NCI-H1694 treated with DMSO at 0.1 percent for 48 hours (cell line): ENCODE measurements at places on chromosomes 11 and 22.
A peak's percentile ranks its signal among the peaks of the same experiment; 100 is the strongest.

DNA sequence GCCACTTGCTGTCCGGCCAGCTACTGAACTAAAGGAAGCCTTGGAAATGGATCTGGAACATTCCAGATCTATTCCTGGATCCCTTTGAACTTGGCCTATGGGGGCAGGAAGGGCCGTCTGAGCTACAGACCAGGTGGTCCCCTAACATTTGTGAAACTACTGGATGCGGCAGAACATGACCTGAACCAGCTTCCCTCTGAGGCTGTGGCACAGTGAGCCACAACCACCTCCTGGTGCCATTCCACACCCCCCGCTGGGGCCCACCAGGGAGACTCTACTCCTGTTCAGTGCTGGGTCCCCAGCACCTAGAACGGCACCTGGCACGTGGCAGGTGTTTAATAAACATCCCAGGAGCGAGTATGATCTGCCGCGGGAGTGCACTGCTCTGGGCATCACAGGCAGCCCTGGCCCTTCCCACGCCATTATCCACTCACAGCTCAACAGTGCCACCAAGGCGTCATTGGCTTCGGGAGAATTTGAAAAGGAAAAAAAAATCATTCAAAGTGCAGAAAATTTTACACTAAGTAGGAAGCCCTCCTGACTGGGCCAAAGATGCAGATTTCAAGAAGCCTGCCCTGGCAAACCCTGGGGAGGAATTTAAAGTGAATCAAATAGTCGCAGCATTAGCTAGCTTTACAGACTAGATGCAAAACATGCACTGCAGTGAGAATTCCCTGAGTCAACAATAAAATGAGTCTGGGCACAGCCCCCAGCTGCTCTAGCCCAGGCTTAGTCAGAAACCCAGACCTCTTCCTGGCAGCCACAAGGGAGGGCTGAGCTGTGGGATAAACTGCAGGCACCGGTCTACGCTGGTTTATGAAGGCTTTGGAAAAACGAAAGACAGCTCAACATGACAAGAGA lies 14.3 kb upstream of the EFCAB6 start:
- DNase-seq, result peak; percentile 86

GRCh38 chr11:76919887-76920746 lies 59.4 kb downstream of the ACER3 start:
- DNase-seq, result peak; percentile 70

GRCh38 chr11:19393941-19394340 lies 153.2 kb upstream of the E2F8 start:
- DNase-seq, result no peak

DNA sequence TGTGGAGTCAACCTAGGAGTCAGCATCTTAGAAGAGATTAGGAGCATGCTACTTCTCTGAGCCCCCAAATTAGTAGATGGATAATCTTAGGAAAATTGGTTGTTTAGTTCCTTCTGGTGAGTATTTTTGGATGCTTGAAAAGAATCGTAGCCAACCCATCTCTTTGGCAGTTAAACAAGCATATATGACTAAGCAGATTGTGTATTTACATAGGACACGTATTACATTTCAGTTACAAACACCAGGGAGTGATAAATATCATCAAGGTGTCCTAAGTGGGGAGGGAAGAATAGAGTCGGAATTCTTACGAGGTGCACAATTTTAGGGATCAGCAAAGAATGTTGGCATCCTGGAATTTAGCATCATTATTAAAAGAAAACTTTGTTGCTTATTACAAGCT lies 13.5 kb downstream of the PLET1 start:
- no peak for DNase-seq

GRCh38 chr11:59765068-59765735 lies 10.0 kb downstream of the STX3 start:
- no peak for DNase-seq

DNA sequence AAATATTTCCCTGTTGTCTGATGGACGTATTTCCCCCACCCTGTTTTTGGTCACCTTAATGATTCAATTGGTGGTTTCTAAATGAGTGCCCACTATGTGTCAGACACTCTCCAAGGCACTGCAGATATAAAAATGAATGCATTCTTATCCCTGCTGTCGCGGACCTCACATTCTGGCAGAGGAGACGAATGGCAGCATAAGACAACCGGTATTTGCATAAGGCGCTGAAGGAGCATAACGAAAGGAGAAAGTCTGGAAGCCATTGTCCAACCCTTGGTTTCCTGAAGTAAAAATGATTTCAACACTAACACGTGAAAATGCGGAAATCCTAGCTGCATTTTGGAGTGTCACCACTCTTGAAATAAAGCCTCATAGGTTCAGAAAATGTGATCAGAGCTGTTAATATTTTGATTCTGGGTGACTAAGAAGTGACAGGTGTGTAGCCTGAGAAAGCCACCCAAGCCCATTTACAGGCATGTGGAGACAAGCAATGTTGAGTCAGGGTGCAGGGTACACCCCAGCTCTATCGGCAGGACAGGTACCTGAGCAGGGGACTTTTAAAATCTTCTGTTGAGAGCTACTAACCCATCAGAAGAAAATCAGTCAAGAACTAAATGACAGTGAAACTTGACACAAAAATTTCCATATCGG lies 10.1 kb upstream of the GAB2 start:
- no peak for DNase-seq

GRCh38 chr22:27041745-27042310 lies 384.4 kb downstream of the MIAT start:
- DNase-seq, result no peak

DNA sequence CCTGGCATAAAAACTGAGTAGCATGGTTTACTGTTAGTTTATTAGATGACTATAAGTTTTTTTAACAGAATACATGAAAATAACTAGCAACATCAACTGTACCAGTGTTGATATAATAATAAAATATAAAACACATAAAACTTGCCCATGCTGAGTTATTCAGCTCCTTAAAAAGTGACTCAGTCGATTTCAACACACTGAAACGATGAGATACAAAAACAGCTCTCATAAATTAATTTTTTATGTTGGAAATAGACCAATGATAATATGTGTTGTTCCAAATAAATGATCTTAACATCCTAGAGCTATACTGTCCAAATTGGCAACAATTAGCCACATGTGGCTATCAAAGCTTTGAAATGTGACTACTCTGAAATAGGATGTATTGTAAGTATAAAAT lies 15.9 kb downstream of the PDGFD start:
- DNase-seq, result peak; percentile 2

DNA sequence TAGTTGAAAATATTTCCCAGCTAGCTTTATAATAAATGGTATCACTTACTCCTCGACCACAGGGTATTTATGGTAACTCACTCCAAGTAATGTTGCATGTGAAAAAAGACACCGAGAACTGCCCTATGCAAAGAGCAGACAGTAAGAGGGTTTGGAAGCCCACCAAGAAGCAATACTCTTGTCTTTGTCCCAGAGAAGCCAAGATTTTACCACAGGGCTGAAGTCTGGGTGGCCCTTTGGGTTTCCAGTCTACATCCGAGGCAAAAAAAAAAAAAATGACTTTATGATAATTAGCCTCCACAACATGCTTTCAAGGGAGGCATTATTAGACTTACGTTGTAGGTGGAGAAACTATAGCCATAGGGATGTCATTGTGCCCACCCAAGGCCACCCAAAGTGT lies 83.6 kb downstream of the CCDC34 start:
- DNase-seq, result no peak

GRCh38 chr11:104000798-104001197 lies 35.6 kb upstream of the DDI1 start:
- no peak for DNase-seq

GRCh38 chr11:118276422-118276821 lies 12.3 kb upstream of the MPZL2 start:
- DNase-seq, result no peak

DNA sequence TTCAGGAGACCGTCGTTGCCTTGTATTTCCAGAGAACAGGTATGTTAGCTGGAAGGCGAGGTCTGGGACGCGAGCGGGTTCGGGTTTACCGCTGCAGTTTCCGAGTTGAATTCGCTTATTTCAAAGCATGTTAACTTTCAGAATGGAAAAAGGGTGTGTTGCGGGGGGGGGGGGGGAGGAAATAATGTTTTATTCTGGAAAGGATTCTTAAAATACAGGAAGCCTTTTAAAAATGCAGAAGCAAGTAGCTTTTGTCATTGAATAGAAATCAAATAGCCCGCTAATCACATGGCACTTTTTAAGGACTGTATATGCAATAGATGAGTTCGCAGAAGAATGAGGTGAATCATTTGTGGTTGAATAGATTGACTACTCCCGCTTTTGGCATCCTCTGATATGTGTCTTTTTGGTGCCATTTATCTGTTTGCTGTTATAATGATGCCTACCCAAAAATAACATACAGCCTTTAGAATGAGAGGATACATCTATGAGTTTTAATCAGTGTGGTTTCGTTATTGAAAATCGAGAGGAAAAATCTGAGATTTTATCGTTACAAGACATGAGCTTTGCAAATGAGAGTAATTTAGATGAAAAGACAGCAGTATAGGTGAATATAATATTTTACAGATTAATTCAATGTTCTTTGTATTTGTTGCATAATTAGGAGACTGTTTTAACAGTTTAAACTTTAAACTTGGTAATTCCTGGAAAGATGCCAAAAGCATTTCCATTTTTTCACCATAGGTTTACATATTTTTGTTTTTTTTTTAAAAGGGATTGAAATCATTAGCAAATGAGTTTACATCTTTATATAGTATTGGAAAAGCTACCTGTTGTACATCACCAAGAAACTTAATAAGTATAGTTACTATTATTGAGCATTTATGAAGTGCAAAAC lies 1.7 kb downstream of the PDE3B start:
- DNase-seq, result peak; percentile 47

GRCh38 chr11:44870615-44871176 lies 80.0 kb downstream of the TP53I11 start:
- DNase-seq, result no peak

GRCh38 chr11:95937358-95937757 lies 13.5 kb upstream of the MTMR2 start:
- DNase-seq, result no peak

- no peak for DNase-seq
These were observed 183.6 kb downstream of the IGLL1 start for GRCh38 chr22:23396362-23397007.

DNA sequence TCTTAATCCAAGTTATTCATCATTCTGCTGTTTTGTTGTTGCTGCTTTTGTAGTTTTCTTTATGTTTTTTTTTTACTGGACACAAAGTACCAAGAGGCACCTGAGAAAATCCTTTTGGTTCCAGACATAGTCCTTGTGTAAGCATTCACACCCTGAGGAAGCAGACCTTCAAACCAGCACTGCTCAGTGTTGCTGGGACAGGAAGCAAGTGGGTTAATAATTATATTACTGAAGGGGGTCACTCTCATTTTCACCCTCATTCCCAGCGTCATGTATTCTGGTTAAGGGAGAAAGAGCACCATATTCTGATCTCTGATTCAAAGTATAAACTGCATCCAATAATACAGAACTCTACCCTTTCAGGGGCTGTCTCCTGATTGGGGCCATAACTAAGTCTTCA lies 5.9 kb upstream of the ALKBH3 start:
- no peak for DNase-seq

DNA sequence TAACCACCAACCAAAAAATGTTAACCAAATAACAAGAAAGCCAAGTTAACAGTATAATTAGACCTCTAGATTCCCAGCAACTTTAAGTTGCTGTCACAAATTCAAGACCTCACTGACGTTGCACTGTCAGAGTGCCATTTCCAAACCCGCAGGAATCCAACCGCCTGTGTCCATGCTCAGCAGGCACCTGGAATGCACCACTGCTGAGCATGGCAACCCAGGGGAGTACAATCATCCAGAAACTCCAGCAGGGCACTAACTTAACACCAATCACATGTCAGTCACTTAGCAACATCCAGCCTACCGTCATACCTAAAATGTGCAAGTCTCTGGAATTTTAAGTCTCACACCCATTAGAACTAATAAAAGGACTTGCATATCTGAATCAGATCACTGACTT lies 48.8 kb downstream of the SMCO4 start:
- DNase-seq, result no peak

DNA sequence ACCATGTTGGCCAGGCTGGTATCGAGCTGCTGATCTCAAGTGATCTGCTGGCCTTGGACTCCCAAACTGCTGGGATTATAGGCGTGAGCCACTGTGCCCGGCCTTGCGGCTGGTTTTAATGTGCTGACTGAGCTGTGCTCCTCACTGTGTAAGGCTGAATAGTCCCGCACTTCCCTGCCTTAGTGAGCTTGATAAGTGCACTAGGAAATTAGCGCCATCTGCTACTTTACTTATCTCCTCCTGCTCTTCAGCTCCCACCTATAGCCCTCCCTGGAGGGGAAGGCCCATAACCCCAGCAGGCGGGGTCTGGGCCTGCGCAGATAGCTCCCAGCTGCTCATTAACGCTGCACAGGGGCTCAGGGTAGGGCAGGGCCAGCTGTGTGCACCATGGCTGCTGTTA lies 49.4 kb downstream of the CLMP start:
- DNase-seq, result peak; percentile 60
